Left lung (tissue), 14 donors: ENCODE measurements at places on chromosomes 1 and 21. TPM values are rescaled to one million over a fixed set of nuclear protein-coding genes. Genes with fewer than 3 reads are reported as not detected.
A peak's percentile ranks its signal among the peaks of the same experiment; 100 is the strongest.

Gene SLC30A7
- 18.0 TPM for polyA plus RNA-seq

Gene TTC22
- polyA plus RNA-seq: 3.8 TPM

GRCh38 chr1:172914501-172915144, 136.1 kb downstream of the TNFSF18 start:
- H3K4me3 ChIP-seq: no peak overlapping the region
- H3K36me3 ChIP-seq: no peaks in the 10 kb centered on the region
- no peak overlapping the region for H3K27ac ChIP-seq

- H3K4me1 ChIP-seq: no peaks in the 10 kb centered on the region
- H3K27me3 ChIP-seq: no peaks in the 10 kb centered on the region
- H3K27ac ChIP-seq: no peak overlapping the region
- H3K4me3 ChIP-seq: no peak overlapping the region
- no peak for DNase-seq
Measured at GRCh38 chr1:194103101-194103500, 916.7 kb upstream of the B3GALT2 start.

Gene IVL
- not detected for polyA plus RNA-seq

DNA sequence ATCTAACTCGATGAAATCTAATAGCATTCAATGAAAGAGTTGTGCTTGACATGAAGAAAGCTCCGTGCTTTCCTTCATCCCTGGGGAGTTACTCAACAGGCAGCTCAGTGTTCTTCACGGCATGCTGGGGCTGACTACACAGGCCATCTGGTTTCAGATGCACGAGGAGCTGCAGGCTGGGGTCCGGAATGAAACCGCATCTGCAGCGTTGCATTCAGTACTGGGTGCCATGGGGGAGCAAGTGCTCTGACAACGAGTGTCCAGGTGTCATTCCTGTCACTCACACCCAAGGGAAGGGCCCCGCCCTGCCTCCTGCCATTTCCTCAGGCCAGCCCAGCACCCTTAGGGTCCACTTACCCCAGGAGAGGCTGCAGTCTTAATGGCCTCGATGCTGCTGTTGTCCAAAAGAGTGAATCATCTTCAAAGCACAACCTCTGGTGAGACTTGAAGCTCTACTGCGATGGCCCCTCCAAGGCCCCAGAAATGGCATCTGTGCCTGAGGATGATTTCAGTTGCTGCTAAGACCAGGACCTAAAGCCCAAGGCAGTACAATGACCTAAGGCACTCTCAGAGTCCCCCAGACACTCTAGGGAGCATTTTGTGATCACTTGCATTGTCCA, 61.4 kb downstream of the STUM start:
- no peaks in the 10 kb centered on the region for H3K27me3 ChIP-seq
- DNase-seq: peak; percentile 35
- H3K36me3 ChIP-seq: no peaks in the 10 kb centered on the region

Gene ZNF670
- polyA plus RNA-seq: 6.3 TPM

DNA sequence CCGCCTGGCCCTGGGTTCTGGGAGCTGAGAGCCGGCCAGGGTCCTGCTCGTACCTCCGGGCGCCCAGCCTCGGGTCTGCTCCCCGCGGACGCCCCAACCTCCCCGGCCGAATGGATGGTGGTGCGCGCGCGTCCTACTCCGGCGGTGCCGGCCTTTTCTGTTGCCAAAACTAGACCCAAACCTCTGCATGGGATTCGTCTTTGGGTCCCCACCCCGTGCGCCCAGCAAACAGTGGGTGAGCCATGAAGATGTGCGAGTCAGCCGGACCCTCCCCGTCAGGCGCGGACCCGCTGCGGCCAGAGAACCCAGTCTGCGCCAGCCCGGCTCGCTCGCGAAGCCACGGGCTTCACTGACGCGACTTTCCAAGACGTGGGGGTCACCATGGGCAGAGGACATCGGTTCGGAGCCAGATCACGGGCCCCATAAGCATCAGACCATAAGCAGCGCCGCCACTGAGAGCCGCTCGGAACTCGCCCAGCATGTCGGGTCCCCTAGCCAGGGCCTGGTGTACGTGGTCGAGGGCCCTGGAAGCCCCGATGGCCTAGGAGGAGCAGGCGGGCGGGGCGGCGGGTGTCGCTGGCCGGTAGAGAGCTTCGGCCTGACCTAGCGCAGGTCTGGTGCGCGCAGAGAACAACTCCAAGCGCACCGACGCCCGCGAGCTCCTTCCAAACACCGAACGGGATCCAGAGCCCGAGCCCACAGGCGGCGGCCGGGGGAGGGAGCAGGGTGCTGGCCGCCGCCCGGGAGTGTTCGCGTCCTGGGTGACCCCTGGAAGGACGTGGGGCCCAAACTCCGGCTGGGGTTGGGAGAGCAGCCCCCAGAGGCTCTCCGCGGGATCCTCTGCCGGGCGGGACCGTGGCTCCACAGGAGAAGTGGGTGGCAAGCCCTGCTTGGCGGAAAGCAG, 1.0 kb upstream of the TP73 start:
- no peak for DNase-seq
- no peak overlapping the region for H3K27ac ChIP-seq
- no peak overlapping the region for H3K4me3 ChIP-seq
- peaks cover 16% of the 10 kb centered on the region for H3K4me1 ChIP-seq

DNA sequence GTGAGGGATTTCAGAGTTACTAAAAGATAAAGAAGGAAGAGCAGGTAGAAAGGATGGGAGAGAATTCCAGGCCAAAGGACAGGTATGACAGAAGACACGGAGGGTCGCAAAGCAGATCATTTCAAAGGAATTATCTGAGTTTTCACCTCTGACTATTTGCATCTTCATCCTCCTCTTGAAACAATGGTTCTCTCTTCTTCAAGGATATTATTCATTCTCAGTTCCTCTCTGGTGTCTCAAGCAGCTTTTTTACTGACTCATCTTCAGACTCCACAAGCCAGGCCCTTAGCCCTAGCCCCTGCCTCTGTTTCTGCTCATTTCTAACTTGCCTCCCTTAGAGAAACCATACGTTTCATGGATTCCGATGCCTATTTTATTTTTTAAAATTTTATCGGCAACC, 15.0 kb downstream of the DDX59 start:
- H3K4me3 ChIP-seq: no peak overlapping the region
- H3K36me3 ChIP-seq: peaks cover 96% of the 10 kb centered on the region
- no peak for DNase-seq
- H3K27me3 ChIP-seq: no peaks in the 10 kb centered on the region
